ENCODE measurements at places on chromosomes 1 and 21. TPM values are rescaled to one million over a fixed set of nuclear protein-coding genes. Genes with fewer than 3 reads are reported as not detected.

TAL1 gene
- 45.1 TPM for total RNA-seq

CLEC20A gene
- not detected for total RNA-seq

DNAI4 gene
- 2.6 TPM for total RNA-seq

ANKRD34A gene
- total RNA-seq: 0.33 TPM

POU3F1 gene
- total RNA-seq: not detected

TCEA3 gene
- total RNA-seq: 0.86 TPM

OR2T10 gene
- not detected for total RNA-seq

ANGPTL3 gene
- total RNA-seq: not detected

CDKN2C gene
- total RNA-seq: 9.3 TPM

CGN gene
- total RNA-seq: under 0.01 TPM

OLFML3 gene
- 4.6 TPM for total RNA-seq

TMEM35B gene
- total RNA-seq: 15.8 TPM

OR2T29 gene
- total RNA-seq: not detected

HES3 gene
- total RNA-seq: not detected

L1TD1 gene
- not detected for total RNA-seq

AKR7A3 gene
- 0.57 TPM for total RNA-seq

ADGRL2 gene
- total RNA-seq: 191 TPM

RNASEL gene
- total RNA-seq: 1.7 TPM

RPE65 gene
- total RNA-seq: not detected

CCDC190 gene
- 1.9 TPM for total RNA-seq

RHOU gene
- total RNA-seq: 2.0 TPM

S100A14 gene
- total RNA-seq: not detected

CCDC30 gene
- 1.3 TPM for total RNA-seq

TMEM69 gene
- 28.7 TPM for total RNA-seq

OR11L1 gene
- total RNA-seq: not detected

SLC5A9 gene
- total RNA-seq: not detected

AMY1C gene
- not detected for total RNA-seq

AMY1B gene
- not detected for total RNA-seq

OR14C36 gene
- total RNA-seq: not detected

TNFRSF4 gene
- total RNA-seq: 3.6 TPM

DAB1 gene
- not detected for total RNA-seq

AIRE gene
- total RNA-seq: under 0.01 TPM

C1orf115 gene
- 28.2 TPM for total RNA-seq

PDC gene
- total RNA-seq: not detected

MAP3K6 gene
- 16.9 TPM for total RNA-seq

RNU1-1 gene
- under 0.01 TPM for total RNA-seq

PRAMEF17 gene
- not detected for total RNA-seq

FAM110D gene
- total RNA-seq: 5.6 TPM

PHACTR4 gene
- total RNA-seq: 25.8 TPM

C1QTNF12 gene
- 0.33 TPM for total RNA-seq

SAMD13 gene
- 2.4 TPM for total RNA-seq

OR2T33 gene
- total RNA-seq: not detected

ZSCAN20 gene
- total RNA-seq: 9.4 TPM

GSTM2 gene
- total RNA-seq: 1.7 TPM

PADI1 gene
- total RNA-seq: not detected

IVL gene
- not detected for total RNA-seq

KRTAP22-1 gene
- not detected for total RNA-seq

STIL gene
- 22.9 TPM for total RNA-seq

ST6GALNAC3 gene
- total RNA-seq: 30.4 TPM

KLHDC9 gene
- 0.86 TPM for total RNA-seq

C1QC gene
- total RNA-seq: not detected

KDF1 gene
- total RNA-seq: not detected
